Activated CD4-positive, alpha-beta T cell treated with anti-CD3 and anti-CD28 coated beads, Interleukin-2, amount 10 ng/mL, durations not matched to agents 7 days and 5 days (primary cell): ENCODE measurements at places on chromosomes 13 and 19. TPM values are rescaled to one million over a fixed set of nuclear protein-coding genes. Genes with fewer than 3 reads are reported as not detected.
A peak's percentile ranks its signal among the peaks of the same experiment; 100 is the strongest.

The CCDC8 gene
- total RNA-seq = not detected

The BRSK1 gene
- 6.8 TPM for total RNA-seq

The C1QTNF9B gene
- total RNA-seq = not detected

The PCP2 gene
- 1.2 TPM for total RNA-seq

The CEACAM7 gene
- not detected for total RNA-seq

The LILRA6 gene
- total RNA-seq = 0.37 TPM

The CAMSAP3 gene
- 0.57 TPM for total RNA-seq

The PSG1 gene
- total RNA-seq = not detected

The OPA3 gene
- total RNA-seq = 12.6 TPM

The TYROBP gene
- total RNA-seq = not detected

The ZNF730 gene
- total RNA-seq = 2.1 TPM

- H3K27ac ChIP-seq = no peak overlapping the region
- H3K4me3 ChIP-seq = no peak overlapping the region
- H3K4me1 ChIP-seq = no peaks in the 10 kb centered on the region
Observed at GRCh38 chr13:112241288-112241687, 134.9 kb upstream of the SPACA7 start.

DNA sequence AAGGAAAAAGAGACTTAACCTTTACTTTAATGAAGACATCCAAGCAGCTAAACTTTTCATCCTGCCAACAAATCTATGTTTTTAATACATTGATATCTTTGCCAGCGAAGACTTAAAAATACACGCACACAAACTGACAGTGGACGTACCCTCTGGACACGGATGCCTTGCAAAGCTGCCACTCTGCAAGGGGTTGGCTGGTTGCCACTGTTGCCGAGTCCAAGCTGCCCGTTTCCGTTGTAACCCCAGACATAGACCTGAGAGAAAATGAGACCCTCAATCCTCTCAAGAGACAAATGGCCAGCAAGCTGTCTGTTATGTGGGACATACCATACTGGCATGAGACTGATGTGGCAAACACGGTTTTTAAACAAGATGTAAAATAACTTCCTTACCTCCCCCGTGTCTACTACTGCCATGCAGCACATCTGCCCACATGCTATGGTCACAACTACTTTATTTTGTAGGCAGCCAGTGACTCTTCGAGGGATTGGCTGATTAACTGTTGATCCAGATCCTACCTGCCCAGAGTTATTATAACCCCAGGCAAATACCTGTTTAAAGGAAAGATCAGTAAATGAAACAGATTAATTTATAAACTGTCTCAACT is 21.2 kb downstream of the RCBTB2 start:
- H3K27me3 ChIP-seq = no peaks in the 10 kb centered on the region
- H3K4me1 ChIP-seq = peaks cover 39% of the 10 kb centered on the region
- peaks cover 77% of the 10 kb centered on the region for H3K36me3 ChIP-seq
- H3K27ac ChIP-seq = no peak overlapping the region

DNA sequence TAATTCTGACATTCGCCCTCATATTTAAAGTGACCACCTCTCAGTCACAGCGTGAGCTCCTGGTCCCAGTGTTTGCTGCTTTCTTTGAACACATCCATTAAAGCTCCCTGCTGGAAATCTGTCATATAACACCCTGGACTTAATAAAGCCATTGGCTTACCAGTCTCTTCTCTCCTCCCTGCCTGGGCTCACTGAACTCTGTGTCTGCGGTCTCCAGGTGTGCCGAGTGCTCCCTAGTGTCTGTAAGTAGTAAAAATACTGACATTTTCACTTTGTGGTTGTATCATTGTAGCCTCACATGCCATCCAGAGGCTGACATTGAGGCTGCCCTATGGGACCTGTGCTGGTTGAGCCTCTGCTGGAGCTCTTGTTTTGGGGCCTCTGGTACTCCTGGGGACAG is 2.6 kb upstream of the PSG11 start:
- no peaks in the 10 kb centered on the region for H3K4me1 ChIP-seq
- H3K36me3 ChIP-seq = no peaks in the 10 kb centered on the region
- no peak overlapping the region for H3K27ac ChIP-seq
- no peaks in the 10 kb centered on the region for H3K27me3 ChIP-seq
- no peak for DNase-seq

DNA sequence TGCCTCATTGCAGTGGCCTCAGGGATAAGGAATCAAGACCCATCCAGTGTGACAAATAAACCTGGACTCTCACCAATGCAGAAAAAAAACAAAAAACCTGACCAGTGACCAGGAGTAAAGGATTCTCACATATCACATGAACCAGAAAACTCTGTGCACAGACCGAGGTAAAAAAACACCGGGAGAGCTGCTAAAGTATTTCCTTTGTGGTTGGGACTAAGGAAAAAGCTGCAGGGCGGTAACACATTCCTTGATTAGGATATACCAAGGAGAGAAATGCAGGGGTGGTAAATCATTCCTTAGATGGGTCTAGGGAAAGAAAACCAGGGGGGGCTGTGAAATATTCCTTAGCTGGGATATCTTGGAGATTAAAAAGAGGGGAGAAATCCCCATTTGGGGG is 64.8 kb upstream of the ZNF85 start:
- DNase-seq = no peak
- no peaks in the 10 kb centered on the region for H3K4me1 ChIP-seq
- H3K27ac ChIP-seq = no peak overlapping the region
- no peaks in the 10 kb centered on the region for H3K36me3 ChIP-seq
- no peaks in the 10 kb centered on the region for H3K27me3 ChIP-seq

GRCh38 chr13:32443111-32443510 is 15.2 kb upstream of the N4BP2L1 start:
- H3K27ac ChIP-seq = no peak overlapping the region
- H3K27me3 ChIP-seq = no peaks in the 10 kb centered on the region
- H3K4me1 ChIP-seq = peaks cover 7% of the 10 kb centered on the region
- no peak overlapping the region for H3K4me3 ChIP-seq

DNA sequence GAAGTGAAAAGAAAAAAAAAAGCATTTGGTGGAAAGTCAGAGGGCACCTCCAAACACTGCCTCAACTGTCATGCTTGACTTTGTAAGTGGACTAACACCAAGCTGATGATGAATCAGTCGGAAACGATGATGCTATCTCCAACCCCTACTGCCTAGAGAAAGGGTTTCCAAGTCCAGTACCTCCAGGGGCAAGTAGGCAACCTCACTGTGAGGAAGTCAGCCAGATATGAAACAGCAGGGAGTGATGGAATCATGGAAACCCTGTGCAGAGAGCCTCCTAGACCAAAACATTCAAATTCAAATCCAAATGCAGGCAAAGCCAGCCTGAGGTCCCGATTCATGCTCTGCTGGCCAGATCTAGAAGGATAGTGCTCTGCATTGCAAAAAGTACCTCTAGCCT is 100.9 kb upstream of the SERP2 start:
- H3K36me3 ChIP-seq = peaks cover 24% of the 10 kb centered on the region
- peaks cover 10% of the 10 kb centered on the region for H3K27me3 ChIP-seq
- no peak for DNase-seq
- peaks cover 27% of the 10 kb centered on the region for H3K4me1 ChIP-seq

- DNase-seq = no peak
- no peak overlapping the region for H3K4me3 ChIP-seq
- H3K36me3 ChIP-seq = no peaks in the 10 kb centered on the region
- no peaks in the 10 kb centered on the region for H3K4me1 ChIP-seq
- no peak overlapping the region for H3K27ac ChIP-seq
- H3K27me3 ChIP-seq = peaks cover 2% of the 10 kb centered on the region
Observed at GRCh38 chr13:23506807-23507291, 63.4 kb upstream of the TNFRSF19 start.

DNA sequence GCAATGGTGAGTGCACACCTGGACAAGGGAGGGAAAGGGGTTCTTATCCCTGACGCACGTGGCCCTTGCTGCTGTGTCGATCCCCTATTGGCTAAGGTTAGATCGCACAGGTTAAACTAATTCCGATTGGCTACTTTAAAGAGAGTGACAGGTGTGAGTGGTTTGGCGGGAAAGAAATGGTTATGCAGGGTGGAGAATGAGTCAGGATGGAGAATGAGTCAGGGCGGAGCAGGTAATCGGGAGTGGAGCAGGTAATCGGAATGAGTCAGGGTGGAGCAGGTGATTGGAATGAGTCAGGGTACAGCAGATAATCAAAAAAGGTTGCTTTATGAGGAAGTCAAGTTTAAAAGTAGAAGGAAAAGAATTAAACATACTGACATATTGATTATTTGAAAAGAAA is 24.4 kb upstream of the SIAH3 start:
- no peaks in the 10 kb centered on the region for H3K36me3 ChIP-seq
- peaks cover 6% of the 10 kb centered on the region for H3K27me3 ChIP-seq
- no peak overlapping the region for H3K27ac ChIP-seq
- DNase-seq = no peak
- H3K4me1 ChIP-seq = no peaks in the 10 kb centered on the region
- no peak overlapping the region for H3K4me3 ChIP-seq

DNA sequence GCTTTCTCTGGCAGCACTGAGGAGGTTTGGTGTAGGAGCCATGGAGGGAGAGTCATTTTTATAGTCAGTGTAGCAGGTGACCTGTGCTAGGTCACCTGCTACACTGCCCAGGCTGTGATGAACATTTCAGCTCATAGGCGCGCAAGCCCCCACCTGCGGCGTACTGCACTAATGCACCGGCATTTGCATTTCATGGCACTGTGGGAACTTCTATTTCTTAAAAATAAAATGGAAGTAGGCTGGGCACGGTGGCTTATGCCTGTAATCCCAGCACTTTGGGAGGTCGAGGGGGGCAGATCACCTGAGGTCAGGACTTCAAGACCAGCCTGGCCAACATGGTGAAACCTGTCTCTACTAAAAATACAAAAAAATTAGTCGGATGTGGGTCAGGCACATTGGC is 101.0 kb downstream of the SLC7A1 start:
- DNase-seq = no peak
- H3K36me3 ChIP-seq = no peaks in the 10 kb centered on the region
- H3K27ac ChIP-seq = no peak overlapping the region
- H3K4me1 ChIP-seq = peaks cover 7% of the 10 kb centered on the region

GRCh38 chr19:7149956-7150705 is 80.6 kb downstream of the ZNF557 start:
- H3K4me3 ChIP-seq = no peak overlapping the region
- H3K36me3 ChIP-seq = no peaks in the 10 kb centered on the region
- no peaks in the 10 kb centered on the region for H3K4me1 ChIP-seq

DNA sequence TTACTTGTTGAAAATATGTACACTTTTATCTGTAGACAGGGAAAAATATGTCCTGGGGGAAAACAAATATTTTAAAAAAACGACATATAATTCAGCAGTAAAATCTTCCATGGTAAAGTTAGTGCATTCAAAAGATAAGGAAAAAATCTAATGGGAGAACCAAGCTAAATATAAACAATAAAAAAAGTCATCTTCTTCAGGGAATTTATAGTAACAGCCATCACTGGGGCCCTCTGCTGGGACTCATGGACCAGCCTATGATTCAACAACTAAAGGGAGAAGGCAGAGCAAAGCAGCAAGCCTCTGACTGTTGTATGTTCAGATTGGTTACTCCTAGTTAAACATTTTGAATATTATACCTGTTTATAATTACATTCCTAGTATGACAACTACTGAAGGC is 93.0 kb downstream of the ITGBL1 start:
- H3K4me1 ChIP-seq = no peaks in the 10 kb centered on the region
- peaks cover 6% of the 10 kb centered on the region for H3K27me3 ChIP-seq
- no peak overlapping the region for H3K27ac ChIP-seq
- no peaks in the 10 kb centered on the region for H3K36me3 ChIP-seq
- DNase-seq = no peak

DNA sequence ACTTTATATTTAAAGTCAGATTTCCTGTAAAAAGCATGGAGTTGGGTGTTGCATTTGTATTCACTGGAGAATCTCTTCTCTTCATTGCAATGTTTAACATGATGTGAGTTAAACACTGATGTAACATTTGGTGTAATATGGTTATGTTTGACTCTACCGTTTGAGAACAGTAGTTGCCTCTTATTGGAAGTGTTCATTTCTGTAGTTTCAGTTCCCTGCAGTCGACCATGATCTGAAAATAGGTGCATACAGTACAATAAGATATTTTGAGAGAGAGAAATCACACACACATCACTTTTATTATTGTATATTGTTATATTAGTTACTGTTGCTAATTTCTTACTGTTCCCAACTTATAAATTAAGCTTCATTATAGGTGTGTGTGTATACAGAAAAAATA is 105.2 kb upstream of the SPACA7 start:
- no peak overlapping the region for H3K4me3 ChIP-seq
- no peaks in the 10 kb centered on the region for H3K4me1 ChIP-seq
- no peak for DNase-seq
- peaks cover 10% of the 10 kb centered on the region for H3K27me3 ChIP-seq

DNA sequence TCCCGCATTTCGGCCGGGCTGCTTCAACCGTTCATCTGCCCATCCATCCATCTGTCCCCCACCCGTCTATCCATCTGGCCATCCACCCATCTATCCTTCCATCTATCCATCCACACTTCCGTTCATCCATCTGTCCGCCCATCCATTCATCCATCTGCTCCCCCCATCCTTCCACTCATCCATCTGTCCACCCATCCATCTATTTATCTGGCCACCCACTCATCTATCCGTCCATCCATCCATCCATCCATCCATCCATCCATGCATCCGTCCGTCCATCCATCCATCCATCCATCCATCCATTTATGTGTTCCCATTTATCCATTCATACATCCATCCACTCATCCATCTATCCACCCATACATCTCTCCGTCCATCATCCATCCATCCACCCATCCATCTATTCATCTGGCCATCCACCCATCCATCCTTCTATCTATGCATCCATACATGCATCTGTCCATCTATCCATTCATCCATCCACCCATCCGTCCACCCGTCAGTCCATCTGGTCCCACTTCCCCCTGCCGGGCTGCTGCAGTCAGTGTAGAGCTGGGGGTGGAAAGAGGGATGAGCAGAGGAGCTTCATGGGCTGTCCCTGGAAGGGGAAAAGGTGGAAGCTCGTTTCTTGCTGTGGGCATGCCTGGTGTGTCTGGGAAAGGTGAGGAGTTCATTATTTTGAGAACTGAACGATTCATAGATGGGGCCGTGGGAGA is 722 bp downstream of the HSD11B1L start:
- H3K27ac ChIP-seq = peak overlapping the region; percentile 68
- H3K4me3 ChIP-seq = peak overlapping the region; percentile 68
- no peak for DNase-seq
- H3K4me1 ChIP-seq = peaks cover 29% of the 10 kb centered on the region
- H3K27me3 ChIP-seq = no peaks in the 10 kb centered on the region
